Endothelial cell (in vitro differentiated cells): ENCODE measurements at places on chromosomes 13 and 19.

DNA sequence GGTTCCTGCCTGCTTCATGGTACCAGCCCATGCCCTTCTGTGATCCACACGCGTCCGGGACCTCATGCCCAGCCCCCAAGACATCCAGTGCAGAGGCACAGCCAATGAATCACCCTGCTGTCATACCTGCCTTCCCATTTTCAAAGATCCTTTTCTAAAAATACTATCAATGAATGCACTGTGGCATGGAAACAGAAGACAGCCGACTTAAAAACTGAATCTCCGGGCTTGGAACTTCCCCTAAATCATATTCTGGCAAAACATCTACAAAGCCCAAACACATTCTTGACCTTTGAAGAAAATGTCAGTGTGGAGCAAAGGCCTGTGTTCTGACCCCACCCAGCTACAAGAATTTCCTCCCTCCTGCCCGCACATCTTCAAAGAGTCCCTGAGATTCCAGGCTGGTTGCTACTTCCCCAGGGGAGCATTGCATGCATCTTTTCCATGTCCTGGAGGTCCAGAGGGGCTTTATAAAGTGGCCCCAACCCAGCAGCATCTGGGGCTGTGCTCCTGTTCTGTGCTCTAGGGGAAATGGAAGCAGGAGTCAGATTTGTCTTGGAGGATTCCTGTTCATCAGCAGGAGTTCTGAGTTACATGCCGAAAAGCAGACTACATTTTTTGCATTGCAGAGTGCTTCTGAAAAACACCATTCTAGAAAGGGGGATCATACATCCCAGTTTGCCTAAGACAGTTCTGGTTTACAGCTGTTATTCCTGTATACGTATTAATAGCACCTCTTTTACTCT is 135.2 kb downstream of the USP12 start:
- DNase-seq = no peak

GRCh38 chr19:33734913-33735312 is 61.8 kb upstream of the KCTD15 start:
- no peak for DNase-seq

DNA sequence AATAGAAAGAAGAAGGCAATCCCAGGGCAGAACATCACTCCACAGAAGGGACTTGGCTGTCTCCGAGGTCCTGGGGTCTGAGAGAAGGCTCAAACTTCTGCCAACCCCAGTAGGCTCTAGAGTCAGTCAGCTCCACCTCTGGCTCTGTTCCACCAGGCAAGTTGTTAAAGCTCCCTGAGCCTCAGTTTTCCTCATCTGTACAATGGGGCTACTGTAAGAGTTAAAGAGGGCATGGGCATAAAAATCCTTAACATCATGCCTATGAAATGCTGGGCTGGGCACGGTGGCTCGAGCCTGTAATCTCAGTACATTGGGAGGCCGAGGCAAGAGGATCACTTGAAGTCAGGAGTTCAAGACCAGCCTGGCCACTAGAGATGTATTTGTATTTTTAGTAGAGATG is 5.1 kb downstream of the UNC13A start:
- DNase-seq = no peak

DNA sequence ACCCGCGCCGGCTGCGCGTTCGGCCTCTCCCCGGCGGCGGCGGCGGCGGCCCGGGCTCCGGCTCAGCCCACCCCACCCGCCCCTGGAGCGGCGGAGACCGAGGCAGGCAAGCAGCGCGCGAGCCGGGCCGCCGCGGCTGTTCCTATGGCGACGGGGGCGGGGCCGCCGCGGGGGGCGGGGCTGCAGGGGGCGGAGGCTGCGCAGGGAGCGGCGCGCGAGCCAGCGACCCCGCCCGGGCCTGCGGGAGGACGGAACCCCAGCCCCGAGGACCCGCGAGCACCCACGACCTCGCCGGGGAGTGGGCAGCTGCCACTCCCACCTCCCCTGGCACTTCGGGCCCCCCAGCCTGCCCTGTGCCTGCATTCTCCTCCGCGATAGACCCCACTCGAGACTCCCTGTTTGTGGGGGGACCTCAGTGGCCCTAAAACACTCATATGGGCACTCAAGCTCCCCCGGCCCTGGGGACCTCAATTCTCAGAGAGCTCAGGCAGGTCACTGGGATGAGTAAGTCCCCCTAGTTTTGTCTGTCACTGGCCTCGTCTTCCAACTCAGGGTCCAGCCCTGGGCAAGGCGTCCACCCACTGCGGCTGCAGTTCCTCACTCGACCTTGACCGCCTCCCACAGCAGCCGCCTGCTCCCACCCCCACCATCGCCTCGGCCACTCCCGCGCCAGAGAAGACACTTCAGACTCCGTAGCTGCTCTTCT is at the start of gene CTXN1:
Gene CTXN1, minus strand, starts transcription at position 115 of the 706 bp plus-strand sequence. CDS start 597 bp downstream, outside the sequence.
- peak; percentile 85 for DNase-seq

DNA sequence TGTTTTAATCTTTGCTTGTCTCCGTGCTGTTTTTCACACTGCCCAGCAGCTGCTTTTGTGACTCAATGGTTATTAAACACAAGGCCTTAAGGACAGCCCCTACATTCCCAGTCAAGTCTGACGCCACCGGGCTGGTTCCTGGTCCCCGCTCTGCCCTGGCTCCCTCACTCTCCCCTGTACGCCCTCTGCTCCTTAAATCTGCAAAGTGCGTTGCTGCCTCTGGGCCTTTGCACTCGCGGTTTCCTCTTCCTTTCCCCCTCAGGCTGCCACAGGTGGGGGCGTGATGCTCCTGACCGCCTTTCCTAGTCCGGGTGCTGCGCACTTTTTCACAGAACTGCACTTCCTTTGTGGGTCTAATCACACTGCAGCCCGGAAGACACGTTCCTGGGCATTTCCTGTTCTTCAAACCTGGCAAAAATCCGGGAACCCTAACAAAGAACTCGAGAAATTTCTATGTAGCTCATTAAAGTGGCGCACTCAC is 25.6 kb downstream of the NOSIP start:
- no peak for DNase-seq

DNA sequence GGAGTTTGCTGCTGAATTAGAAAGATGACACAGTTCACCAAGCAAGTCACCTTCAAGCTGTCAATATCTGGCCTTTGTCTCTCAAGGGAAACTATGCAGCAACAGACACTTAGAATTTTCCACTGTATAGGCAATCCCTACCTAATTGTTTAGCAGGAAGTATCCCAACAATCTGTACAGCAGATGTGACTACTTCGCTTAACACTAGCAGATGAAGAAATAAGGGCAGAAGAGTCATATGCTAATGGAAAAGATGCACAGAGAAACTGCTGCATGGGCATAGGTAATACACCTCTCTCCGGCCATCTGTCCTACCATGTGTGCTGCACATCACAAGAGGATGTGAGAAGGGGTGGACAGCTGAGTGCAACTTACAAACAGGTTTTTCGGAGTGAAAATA is 851.2 kb downstream of the PCDH9 start:
- DNase-seq = no peak
